Naive thymus-derived CD8-positive, alpha-beta T cell (primary cell): ENCODE measurements at places on chromosomes 2 and 18. TPM values are rescaled to one million over a fixed set of nuclear protein-coding genes. Genes with fewer than 3 reads are reported as not detected.

DNA sequence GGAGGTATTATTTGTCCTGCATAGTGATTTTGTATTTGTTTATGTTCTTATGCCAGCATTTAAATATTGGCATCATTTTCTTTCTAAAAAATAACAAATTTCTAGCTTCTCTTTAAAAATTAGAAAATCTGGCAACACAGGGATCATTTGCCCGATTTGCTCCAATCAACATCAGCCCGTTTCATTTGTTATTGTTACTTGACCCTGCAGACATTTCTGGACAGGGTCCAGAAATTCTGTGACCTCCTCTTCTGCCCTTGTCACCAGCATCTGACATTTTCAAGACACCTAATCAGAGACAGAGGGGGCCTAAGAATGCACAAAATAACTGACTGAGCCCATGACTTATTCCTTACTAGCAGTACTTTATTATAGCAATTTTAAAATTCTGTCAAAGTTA lies 253.3 kb downstream of the MREG start:
- H3K27ac ChIP-seq: no peak overlapping the region
- no peak overlapping the region for H3K4me3 ChIP-seq
- no peak for DNase-seq
- H3K4me1 ChIP-seq: no peaks in the 10 kb centered on the region

DNA sequence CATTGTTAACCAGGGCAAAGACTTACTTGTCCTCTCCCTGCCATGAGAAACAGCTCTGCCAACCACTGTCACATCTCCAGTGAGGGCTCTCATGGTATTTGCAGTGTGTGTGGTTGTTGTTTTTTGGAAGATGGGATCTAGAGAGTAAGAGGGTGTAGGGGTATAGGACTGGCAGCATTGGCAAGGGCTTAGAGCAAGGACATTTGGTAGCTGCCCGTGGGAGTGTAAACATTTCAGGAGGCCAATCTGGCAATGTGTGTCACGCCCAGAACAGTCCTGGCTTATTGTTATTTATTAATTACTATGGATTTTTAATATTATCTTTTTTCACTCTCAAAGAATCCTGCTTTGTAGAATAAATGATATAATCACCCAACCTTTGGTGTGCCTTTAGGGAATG lies 90.5 kb downstream of the TMEM17 start:
- H3K4me1 ChIP-seq: peaks cover 8% of the 10 kb centered on the region
- peaks cover 10% of the 10 kb centered on the region for H3K36me3 ChIP-seq
- no peak for DNase-seq
- no peak overlapping the region for H3K27ac ChIP-seq
- peaks cover 2% of the 10 kb centered on the region for H3K27me3 ChIP-seq

DNA sequence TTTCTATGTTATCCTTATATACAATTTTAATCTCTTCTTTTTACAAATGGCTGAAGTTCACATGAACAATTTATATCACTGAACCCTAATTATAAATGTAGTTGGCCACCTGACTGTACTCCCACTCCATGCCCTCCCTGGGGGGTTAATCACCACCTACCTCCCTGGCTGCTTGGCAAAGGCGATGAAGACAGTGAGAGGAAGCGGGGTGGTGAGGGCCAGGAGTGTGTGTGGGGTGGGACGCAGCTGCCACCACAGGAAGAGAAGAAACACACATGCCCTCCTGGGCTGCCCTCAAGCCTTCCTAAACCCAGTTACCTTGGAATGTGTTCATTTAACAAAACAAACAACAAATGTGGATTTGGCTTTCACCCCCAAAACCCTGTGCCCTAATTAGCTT lies 87.0 kb upstream of the REV1 start:
- DNase-seq: no peak
- H3K36me3 ChIP-seq: no peaks in the 10 kb centered on the region
- H3K27me3 ChIP-seq: no peaks in the 10 kb centered on the region
- H3K4me3 ChIP-seq: no peak overlapping the region

STARD6 gene
- not detected for total RNA-seq

HEATR5B gene
- 36.6 TPM for total RNA-seq

MARCO gene
- total RNA-seq: not detected

CCDC141 gene
- total RNA-seq: 27.0 TPM

RPIA gene
- 31.8 TPM for total RNA-seq

COLEC11 gene
- total RNA-seq: 1.8 TPM

GRCh38 chr2:187299122-187299906 lies 148.7 kb downstream of the CALCRL start:
- no peaks in the 10 kb centered on the region for H3K4me1 ChIP-seq
- no peak overlapping the region for H3K27ac ChIP-seq
- no peak overlapping the region for H3K4me3 ChIP-seq
- H3K27me3 ChIP-seq: no peaks in the 10 kb centered on the region
- no peaks in the 10 kb centered on the region for H3K36me3 ChIP-seq

DNA sequence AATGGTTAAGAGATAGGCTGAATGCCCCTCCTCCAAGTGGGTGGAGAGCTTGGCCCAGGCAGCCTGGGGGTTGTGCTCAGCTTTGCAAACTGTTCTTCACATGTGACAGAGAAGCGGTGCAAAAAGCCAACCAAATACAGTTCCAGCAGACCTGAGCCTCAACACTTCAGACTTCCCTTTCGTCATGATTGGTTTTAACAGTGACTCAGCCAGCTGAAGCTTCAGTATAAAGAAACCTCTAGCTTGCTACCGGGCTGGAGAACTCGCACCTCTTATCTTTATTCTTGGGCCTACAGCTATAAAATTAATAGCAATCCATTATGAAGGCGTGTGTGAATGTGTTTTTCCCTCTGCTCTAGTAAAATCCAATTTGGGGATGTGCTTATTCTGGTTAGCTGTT lies 20.0 kb downstream of the SETBP1 start:
- H3K27me3 ChIP-seq: no peaks in the 10 kb centered on the region
- no peaks in the 10 kb centered on the region for H3K36me3 ChIP-seq
- H3K27ac ChIP-seq: no peak overlapping the region
- H3K4me3 ChIP-seq: no peak overlapping the region
- DNase-seq: no peak

COL4A4 gene
- total RNA-seq: 0.10 TPM

DNA sequence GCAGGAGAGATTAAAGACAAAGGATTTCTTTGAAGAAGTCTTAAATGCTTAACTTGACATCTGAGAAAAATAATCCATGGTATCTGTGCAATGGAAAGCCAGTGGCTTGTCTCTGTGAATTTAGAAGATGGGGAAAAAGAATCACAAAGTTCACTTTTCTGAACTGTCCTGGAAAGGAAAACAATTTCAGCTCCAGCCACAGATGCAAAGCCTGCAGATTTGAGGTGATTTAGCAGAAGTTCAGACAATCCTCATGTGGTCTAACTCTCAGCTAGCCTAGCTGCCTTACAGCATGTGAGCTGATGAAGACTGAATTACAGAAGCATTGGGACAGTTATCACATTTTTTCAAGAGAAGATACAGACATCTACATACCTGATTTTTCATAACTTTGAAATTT lies 126.7 kb upstream of the ITGB6 start:
- peaks cover 90% of the 10 kb centered on the region for H3K4me1 ChIP-seq
- no peak for DNase-seq
- peak overlapping the region; percentile 13 for H3K4me3 ChIP-seq
- H3K27me3 ChIP-seq: no peaks in the 10 kb centered on the region

DNA sequence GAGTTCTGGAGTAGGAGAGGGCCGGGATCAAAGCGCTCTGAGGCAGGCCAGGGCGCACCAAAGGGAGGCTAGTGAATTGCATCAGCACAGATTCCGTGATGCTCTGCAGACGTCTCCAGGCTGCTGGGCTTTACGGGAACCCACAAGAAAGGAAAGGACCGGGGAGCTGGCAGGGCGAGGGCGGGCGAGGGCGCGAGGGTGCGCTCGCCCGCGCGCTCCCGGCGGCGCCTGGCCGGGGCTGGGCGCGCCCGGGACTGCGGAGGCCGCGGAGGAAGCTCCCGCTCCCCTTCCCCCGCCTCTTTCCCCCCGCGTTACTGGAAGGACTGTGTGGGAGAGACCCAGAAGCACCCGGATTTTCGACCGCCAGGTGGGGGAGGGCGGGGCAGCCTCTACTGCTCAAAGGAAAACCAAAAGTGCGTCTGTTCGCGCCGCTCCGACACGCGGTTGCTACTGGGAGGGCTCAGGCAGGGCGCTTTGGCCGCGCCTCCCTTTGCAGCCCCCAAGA lies 2.4 kb upstream of the FOSL2 start:
- DNase-seq: peak; percentile 83
- peaks cover 17% of the 10 kb centered on the region for H3K4me1 ChIP-seq
- peak overlapping the region; percentile 89 for H3K4me3 ChIP-seq
- H3K27ac ChIP-seq: peak overlapping the region; percentile 93
- no peaks in the 10 kb centered on the region for H3K27me3 ChIP-seq

FSHR gene
- not detected for total RNA-seq

FTCDNL1 gene
- total RNA-seq: 2.3 TPM

- no peak overlapping the region for H3K4me3 ChIP-seq
- DNase-seq: no peak
- peaks cover 64% of the 10 kb centered on the region for H3K36me3 ChIP-seq
- no peaks in the 10 kb centered on the region for H3K4me1 ChIP-seq
- H3K27me3 ChIP-seq: no peaks in the 10 kb centered on the region
These were observed 22.3 kb upstream of the ORC2 start for GRCh38 chr2:200985799-200986198.

GRCh38 chr2:199220920-199221319 lies 236.8 kb downstream of the SATB2 start:
- H3K27ac ChIP-seq: no peak overlapping the region
- H3K36me3 ChIP-seq: no peaks in the 10 kb centered on the region
- no peaks in the 10 kb centered on the region for H3K4me1 ChIP-seq
- no peak for DNase-seq
- H3K27me3 ChIP-seq: no peaks in the 10 kb centered on the region
- H3K4me3 ChIP-seq: no peak overlapping the region

GRCh38 chr18:8933714-8934284 lies 168.7 kb upstream of the NDUFV2 start:
- H3K4me1 ChIP-seq: peaks cover 7% of the 10 kb centered on the region
- H3K4me3 ChIP-seq: no peak overlapping the region
- no peak for DNase-seq
- H3K27me3 ChIP-seq: no peaks in the 10 kb centered on the region

NEU2 gene
- total RNA-seq: not detected

DNA sequence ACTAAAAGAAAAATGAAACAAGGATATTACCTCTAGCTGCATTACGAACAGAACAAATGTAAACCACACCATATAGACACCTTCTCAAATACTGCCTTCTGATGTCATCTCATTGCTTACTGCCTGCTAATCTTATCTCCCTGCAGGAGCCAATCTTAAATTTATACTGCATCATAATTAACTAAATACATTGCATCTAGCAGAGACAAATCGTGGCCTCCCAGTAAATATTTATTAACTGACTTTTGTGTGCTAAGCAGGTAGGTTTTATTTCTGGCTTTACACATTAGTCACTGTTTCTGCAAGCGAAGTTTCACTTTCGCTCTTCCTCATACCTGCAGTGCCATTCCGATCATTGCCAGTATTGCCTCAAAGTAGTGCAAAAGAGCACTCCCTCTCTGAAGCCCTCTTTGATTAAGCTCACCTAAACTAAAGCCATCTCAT lies 67.5 kb downstream of the SPATS2L start:
- peak; percentile 1 for DNase-seq
- H3K27ac ChIP-seq: peak overlapping the region; percentile 92
- peaks cover 16% of the 10 kb centered on the region for H3K4me1 ChIP-seq
- H3K27me3 ChIP-seq: no peaks in the 10 kb centered on the region
- H3K4me3 ChIP-seq: peak overlapping the region; percentile 90

KCNIP3 gene
- total RNA-seq: not detected

- peaks cover 4% of the 10 kb centered on the region for H3K27me3 ChIP-seq
- peaks cover 6% of the 10 kb centered on the region for H3K4me1 ChIP-seq
- DNase-seq: peak; percentile 62
These were observed 10.3 kb upstream of the CHST10 start for GRCh38 chr2:100427627-100428258.

GRCh38 chr18:58229162-58229561 lies 185.1 kb downstream of the NEDD4L start:
- H3K27ac ChIP-seq: no peak overlapping the region
- peaks cover 2% of the 10 kb centered on the region for H3K4me1 ChIP-seq
- DNase-seq: no peak
- no peaks in the 10 kb centered on the region for H3K27me3 ChIP-seq
- no peak overlapping the region for H3K4me3 ChIP-seq
- H3K36me3 ChIP-seq: peaks cover 2% of the 10 kb centered on the region

GRCh38 chr2:101124643-101125366 lies 26.4 kb downstream of the TBC1D8 start:
- no peak for DNase-seq
- H3K27ac ChIP-seq: no peak overlapping the region
